Right lung (tissue), 10 donors: ENCODE measurements at places on chromosomes 13 and 19. TPM values are rescaled to one million over a fixed set of nuclear protein-coding genes. Genes with fewer than 3 reads are reported as not detected.

DNA sequence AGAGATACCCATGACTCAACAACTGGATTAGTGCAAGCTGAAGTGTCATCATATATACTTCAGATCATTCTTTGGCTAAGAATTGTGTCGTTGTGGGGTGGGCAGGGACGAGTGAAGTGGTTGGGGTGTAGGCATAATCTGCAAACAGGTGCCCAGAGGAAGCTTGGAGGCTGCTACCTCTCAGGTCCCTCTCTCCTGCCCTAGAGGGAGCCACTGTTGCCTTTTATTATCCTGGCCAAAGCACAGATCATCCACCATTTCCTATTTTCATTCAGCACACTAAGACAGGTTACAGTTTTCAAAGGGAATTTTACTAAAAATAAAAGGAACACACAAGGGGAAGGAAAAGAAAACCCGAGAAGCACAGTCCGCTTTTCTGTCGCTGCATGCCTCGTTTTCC lies 126.6 kb downstream of the HS6ST3 start:
- DNase-seq: no peak

- DNase-seq: no peak
Observed at GRCh38 chr19:55913643-55914268, 18.4 kb downstream of the NLRP13 start.

DNA sequence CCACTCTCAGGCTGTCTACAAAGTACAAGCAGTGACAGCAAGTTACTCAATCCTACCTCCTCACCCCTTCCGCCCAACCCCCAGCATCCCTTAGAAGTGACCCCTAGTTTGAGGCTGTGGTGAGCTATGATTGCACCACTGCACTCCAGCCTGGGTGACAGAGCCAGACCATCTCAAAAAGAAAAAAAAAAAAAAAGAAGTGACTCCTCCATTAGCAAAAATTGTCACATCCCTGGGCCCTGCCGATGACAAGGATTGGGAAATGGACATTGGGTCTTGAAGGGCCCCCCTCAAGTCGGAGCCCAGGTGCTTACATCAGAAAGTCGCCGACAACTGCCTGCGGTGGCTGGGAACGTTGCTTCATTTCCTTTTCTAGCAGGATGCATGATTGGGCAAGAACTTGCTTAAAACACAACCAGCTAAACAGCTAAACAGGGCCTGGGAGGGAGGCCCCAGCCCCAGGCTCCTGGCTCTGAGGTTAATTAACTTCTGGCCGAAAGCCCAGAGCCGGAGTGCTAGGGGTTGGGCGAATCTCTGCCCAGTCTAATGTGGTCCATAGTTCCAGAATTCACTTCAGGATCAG lies 15.3 kb downstream of the RAB3D start:
- DNase-seq: peak; percentile 91

- DNase-seq: no peak
Observed at GRCh38 chr13:112710855-112711527, 21.2 kb downstream of the ATP11A start.

DNA sequence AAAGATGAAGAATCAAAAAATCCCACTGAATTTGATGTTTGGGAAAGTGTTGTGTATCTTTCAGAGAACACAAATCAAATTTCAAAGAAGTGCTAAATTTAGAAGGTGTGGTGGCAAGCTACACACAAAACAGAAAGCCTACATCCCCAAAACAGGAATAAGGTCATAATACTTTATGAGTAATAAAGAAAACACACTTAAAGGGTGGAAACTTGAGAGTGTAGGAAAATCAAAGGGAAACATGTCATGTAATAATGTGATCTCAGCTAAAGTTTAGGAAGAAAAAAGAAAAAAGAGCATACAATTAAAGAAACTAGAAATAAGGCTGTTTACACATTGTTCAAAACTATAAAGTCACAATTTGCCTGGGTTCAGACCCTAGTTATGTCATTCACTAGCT lies 668.7 kb downstream of the PCDH17 start:
- no peak for DNase-seq

The SBK3 gene
- 0.55 TPM for polyA plus RNA-seq

The CBY2 gene
- not detected for polyA plus RNA-seq

The RFPL4A gene
- polyA plus RNA-seq: not detected

The ZNF613 gene
- polyA plus RNA-seq: 13.7 TPM
